ENCODE measurements at places on chromosomes 13 and 19. TPM values are rescaled to one million over a fixed set of nuclear protein-coding genes. Genes with fewer than 3 reads are reported as not detected.
A peak's percentile ranks its signal among the peaks of the same experiment; 100 is the strongest.

DNA sequence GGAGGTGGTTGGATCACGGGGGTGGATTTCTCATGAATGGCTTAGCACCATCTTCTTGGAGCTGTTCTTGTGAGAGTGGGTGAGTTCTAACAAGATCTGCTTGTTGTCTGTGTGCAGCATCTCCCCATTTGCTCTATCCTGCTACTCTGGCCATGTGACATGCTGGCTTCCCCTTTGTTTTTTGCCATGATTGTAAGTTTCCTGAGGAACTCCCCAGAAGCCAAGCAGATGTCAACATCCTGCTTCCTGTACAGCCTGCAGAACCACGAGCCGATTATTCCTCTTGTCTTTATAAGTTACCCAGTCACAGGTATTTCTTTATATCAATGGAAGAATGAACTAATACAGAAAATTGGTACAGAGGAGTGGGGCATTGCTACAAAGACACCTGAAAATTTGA, 2.3 kb upstream of the SIGLEC12 start:
- H3K36me3 ChIP-seq: no peaks in the 10 kb centered on the region
- no peak overlapping the region for H3K4me3 ChIP-seq
- no peak for DNase-seq
- H3K27ac ChIP-seq: no peak overlapping the region
- H3K27me3 ChIP-seq: no peaks in the 10 kb centered on the region

DNA sequence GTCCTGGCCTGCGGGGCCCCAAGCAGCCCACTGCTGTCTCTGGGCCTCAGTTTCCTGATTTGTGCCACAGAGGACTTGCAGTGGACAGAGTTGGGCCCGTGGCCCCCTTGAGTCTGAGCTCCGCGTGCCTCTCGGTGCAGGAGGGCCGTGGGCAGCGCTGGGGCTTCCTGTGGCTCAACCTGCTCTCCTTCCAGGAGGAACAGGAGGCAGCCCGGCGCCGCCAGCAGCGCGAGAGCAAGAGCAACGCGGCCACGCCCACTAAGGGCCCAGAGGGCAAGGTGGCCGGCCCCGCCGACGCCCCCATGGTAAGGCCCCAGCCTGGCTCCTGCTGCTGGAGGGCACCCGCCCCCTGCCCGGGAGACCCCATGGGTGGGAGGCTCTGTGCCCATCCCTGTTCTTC, 25.9 kb downstream of the PLEKHJ1 start:
- H3K4me1 ChIP-seq: peaks cover 14% of the 10 kb centered on the region
- no peak for DNase-seq
- no peaks in the 10 kb centered on the region for H3K27me3 ChIP-seq
- H3K4me3 ChIP-seq: no peak overlapping the region

DNA sequence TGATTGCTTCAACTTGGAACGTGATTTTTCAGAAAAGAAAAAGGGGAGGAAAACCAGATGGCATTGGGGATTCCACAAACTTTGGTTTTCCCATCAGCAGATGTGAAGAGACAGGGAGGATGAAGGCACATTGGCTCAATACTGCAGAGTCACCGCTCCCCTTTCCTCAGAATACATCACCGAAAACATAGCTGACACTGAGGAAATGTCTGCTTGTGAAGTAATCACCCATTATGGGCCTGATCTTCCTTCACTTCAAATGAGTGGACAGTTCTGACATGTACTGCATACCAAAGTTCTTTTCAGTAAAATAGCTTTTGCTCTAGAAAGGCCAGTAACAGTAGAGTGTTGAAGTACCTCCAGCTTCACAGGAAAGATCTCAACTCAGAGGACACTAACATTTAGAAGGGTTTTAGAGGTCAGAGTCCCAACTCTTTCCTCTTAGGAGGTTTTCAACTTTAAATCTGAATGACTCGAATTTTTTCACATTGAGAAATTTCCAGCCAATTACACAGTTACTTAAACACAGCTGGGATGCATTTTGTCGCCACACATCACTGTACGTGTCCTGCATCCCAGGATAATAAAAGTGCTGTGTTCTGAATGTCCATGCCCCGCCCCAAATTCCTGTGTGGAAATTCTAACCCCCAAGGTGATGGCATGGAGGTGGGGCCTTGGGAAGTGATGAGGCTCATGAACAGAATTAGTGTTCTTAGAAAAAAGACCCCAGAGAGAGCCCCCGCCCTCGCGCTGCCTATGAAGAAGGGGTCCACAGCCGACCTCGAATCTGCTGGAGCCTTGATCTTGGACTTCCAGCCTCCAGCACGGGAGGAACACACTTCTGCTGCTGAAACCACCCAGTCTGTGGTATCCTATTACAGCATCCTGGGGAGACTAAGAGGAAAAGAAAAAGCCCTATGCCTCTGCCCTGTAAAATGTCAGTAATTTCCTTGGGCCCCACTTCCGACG, 77.7 kb downstream of the COL4A1 start:
- H3K36me3 ChIP-seq: no peaks in the 10 kb centered on the region
- no peak overlapping the region for H3K27ac ChIP-seq
- DNase-seq: no peak
- H3K4me1 ChIP-seq: peaks cover 23% of the 10 kb centered on the region
- H3K27me3 ChIP-seq: no peaks in the 10 kb centered on the region

- no peak for DNase-seq
- no peak overlapping the region for H3K4me3 ChIP-seq
- H3K27me3 ChIP-seq: peaks cover 28% of the 10 kb centered on the region
- no peaks in the 10 kb centered on the region for H3K4me1 ChIP-seq
- H3K36me3 ChIP-seq: no peaks in the 10 kb centered on the region
These were observed 14.5 kb upstream of the TNFAIP8L1 start for GRCh38 chr19:4624733-4625362.

CYP2A6 gene
- not detected for total RNA-seq

DNA sequence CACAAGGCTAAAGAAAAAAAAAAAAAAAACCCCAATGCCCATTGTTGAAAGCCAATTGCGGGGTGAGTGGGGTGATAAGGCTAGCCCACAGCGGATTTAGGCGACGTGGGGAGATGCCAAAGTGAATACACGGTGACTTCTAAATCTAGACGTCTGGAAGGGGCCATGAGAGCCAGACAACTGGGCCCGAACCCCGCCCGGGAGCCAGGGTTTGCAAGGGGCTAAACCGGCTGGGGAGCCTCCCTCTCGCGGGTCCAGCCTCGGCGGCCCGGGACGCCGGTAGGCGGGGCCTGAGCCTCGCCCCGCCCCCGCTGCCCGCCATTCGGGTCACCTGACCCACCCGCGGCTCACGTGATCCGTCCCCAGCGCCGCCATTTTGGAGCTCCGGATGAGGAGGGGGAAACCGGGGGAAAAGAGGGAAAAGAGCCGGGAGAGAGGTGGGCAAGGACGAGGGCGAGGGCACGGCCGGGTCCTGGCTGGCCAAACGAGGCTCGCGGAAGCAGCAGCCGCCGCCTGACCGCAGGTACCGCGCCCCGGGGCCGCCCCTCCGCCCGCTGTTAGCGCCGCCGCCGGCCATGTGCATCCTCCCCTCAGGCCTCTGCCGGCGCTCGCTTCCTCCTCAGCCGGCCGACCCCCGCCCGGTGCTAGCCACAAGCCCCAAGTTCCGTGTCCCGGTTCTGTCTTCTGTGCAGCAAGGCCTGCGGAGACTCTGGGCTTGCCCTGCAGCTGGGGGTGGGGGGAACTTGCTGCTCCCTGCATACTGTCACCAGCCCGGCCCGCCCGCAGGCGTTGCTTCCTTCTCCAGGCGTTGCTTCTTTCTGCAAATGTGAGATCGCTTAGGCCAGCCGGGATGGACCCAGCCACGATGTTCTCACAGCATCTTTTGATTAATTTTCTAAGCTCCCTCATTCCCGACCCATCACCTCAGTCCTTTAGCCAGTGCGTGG, at the start of gene ZNF507:
ZNF507 (plus strand) TSS at position 350 of the 947 bp plus-strand sequence. CDS start 7,221 bp downstream, outside the sequence.
- 0 out of 2 replicates have a peak, but pooled peaks cover 11% of the 10 kb centered on the region for H3K36me3 ChIP-seq
- peak; percentile 92 for DNase-seq
- peak within 1 kb of the TSS; percentile 41 for H3K27ac ChIP-seq
- H3K4me3 ChIP-seq: peak within 1 kb of the TSS; percentile 96

- no peaks in the 10 kb centered on the region for H3K27me3 ChIP-seq
- H3K27ac ChIP-seq: no peak overlapping the region
- no peaks in the 10 kb centered on the region for H3K4me1 ChIP-seq
- no peak for DNase-seq
These were observed 92.6 kb upstream of the PEG3 start for GRCh38 chr19:56933014-56933705.

NLRP9 gene
- total RNA-seq: not detected
